Naive thymus-derived CD8-positive, alpha-beta T cell (primary cell): ENCODE measurements at places on chromosomes 4 and X.

- H3K27ac ChIP-seq = no peak overlapping the region
- no peak for DNase-seq
- no peak overlapping the region for H3K4me3 ChIP-seq
- no peaks in the 10 kb centered on the region for H3K4me1 ChIP-seq
These were observed 609.6 kb upstream of the SPANXN1 start for GRCh38 chrX:144637731-144638130.

DNA sequence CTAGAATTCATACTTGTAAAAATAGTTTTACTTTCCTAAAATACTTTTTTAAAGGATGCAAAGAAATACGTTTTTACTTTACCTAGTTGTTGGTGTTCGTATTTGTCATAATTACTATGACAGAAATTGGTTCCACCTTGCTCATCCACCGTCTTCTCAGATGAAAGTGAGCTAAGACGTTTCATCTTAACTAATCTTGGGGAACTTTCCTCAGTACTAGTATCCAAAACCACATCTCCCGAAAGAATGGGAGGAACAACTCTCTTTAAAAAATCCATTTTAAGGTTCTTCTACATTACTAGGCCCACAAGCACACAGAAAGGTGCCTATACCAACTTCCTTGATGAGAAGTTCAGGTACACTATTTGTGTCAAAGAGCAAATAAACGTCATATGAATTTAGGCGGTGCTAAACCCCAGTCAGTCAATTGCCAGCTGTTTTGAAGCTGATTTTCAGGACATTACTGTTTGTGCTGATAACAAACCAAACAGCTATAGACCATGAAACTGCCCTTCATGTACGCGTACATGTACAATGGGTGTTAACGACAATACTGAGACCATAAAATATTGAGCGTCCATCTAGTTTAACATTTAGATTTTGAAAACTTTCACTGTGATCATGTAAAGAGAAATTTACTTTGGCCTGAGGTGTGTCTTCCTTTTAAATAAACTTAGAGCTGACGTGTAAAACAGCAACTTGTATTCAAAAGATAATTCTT is 99.1 kb downstream of the FRYL start:
- no peak for DNase-seq
- H3K27ac ChIP-seq = no peak overlapping the region
- no peak overlapping the region for H3K4me3 ChIP-seq
- H3K4me1 ChIP-seq = peaks cover 42% of the 10 kb centered on the region

- H3K27ac ChIP-seq = no peak overlapping the region
- H3K36me3 ChIP-seq = no peaks in the 10 kb centered on the region
- H3K4me1 ChIP-seq = no peaks in the 10 kb centered on the region
These were observed 6.3 kb upstream of the SH3KBP1 start for GRCh38 chrX:19893727-19894126.

DNA sequence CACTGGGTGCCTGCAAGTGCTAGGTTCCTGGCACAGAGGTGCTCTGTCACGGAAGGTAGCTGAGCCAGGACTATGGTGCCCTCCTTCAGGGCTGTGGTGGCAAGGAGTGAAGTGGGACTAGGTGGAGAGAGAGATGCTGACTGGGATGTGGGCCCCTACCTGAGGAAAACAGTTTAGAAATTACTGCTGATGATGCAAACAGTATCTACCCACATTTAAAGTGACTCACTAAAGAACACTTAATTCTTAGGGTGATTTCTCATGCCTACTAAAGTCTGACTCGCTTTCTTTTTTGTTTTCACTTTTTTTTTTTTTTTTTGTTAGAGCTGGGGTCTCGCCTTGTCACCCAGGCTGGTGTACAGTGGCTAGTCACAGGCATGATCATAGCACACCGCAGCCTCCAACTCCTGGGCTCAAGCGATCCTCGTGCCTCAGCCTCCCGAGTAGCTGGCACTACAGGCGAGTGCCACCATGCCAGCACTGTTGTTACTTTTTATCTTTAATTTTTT is 3.1 kb downstream of the ZNF185 start:
- peaks cover 5% of the 10 kb centered on the region for H3K4me1 ChIP-seq
- DNase-seq = no peak
- no peak overlapping the region for H3K4me3 ChIP-seq
- peaks cover 10% of the 10 kb centered on the region for H3K27me3 ChIP-seq
- H3K27ac ChIP-seq = no peak overlapping the region

DNA sequence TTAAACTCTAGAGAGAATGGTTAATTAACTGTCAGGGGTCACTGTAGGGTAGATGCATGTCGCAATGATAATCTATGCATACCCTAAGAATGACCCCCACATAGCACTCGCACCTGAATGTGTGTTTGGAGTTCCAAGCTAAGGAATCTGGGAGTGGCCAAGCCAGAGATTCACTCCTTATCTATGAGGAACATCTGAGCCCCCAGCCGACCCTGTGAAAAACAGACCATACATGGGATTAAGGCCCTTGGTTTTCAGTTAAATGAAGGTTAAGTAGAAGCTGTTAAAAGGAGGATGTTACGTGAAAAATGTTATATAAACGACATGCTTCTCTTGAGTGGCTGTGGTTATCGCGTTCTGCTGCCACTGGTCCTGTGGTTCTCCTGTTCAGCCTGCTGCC is 147.2 kb downstream of the RELL1 start:
- no peaks in the 10 kb centered on the region for H3K36me3 ChIP-seq
- DNase-seq = no peak
- H3K27ac ChIP-seq = no peak overlapping the region
- H3K4me3 ChIP-seq = no peak overlapping the region
- peaks cover 2% of the 10 kb centered on the region for H3K27me3 ChIP-seq

GRCh38 chr4:14084598-14084997 is 457.1 kb upstream of the BOD1L1 start:
- no peaks in the 10 kb centered on the region for H3K27me3 ChIP-seq
- no peak for DNase-seq
- no peaks in the 10 kb centered on the region for H3K36me3 ChIP-seq
- H3K4me1 ChIP-seq = no peaks in the 10 kb centered on the region

GRCh38 chrX:71450433-71451106 is 82.3 kb upstream of the OGT start:
- no peak for DNase-seq
- H3K27ac ChIP-seq = no peak overlapping the region
- no peaks in the 10 kb centered on the region for H3K4me1 ChIP-seq
- no peak overlapping the region for H3K4me3 ChIP-seq
- H3K36me3 ChIP-seq = peaks cover 11% of the 10 kb centered on the region

- no peak for DNase-seq
- no peak overlapping the region for H3K4me3 ChIP-seq
- H3K27me3 ChIP-seq = no peaks in the 10 kb centered on the region
- no peaks in the 10 kb centered on the region for H3K36me3 ChIP-seq
- no peaks in the 10 kb centered on the region for H3K4me1 ChIP-seq
- H3K27ac ChIP-seq = no peak overlapping the region
These were observed 38.1 kb upstream of the NOCT start for GRCh38 chr4:138977524-138977923.

DNA sequence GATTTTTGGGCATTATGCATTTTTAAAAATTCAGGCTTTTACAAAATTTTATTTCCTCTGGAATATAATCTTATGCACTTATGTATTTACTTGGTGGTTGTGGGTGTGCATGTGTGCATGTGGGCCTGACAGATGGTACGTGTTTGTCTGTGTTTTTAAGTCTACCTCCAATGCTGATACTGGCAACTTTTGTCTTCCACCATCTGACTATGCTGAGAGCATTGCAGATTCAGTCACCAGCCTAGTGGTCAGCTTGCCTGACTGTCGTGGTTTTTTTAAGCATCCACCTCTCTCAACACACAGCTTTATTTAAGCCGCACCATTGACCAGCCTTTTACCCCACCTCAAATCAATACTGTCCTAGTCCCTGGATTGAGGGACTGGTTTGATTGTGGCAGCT is 37.1 kb downstream of the FSTL5 start:
- no peaks in the 10 kb centered on the region for H3K27me3 ChIP-seq
- DNase-seq = no peak
- no peaks in the 10 kb centered on the region for H3K36me3 ChIP-seq
- H3K27ac ChIP-seq = no peak overlapping the region
- no peaks in the 10 kb centered on the region for H3K4me1 ChIP-seq

- H3K27ac ChIP-seq = no peak overlapping the region
- no peaks in the 10 kb centered on the region for H3K27me3 ChIP-seq
- H3K4me1 ChIP-seq = peaks cover 2% of the 10 kb centered on the region
- H3K4me3 ChIP-seq = no peak overlapping the region
- no peaks in the 10 kb centered on the region for H3K36me3 ChIP-seq
These were observed 317.3 kb downstream of the FBXW7 start for GRCh38 chr4:152218576-152218975.

GRCh38 chrX:118116713-118117550 is at the start of gene KLHL13:
Gene KLHL13, minus strand, starts transcription at chrX:118116810. Its CDS starts 88,337 bp downstream, at chrX:118028473.
- H3K27ac ChIP-seq = peak within 1 kb of the TSS; percentile 82
- H3K4me3 ChIP-seq = peak within 1 kb of the TSS; percentile 75
- no peaks in the 10 kb centered on the region for H3K36me3 ChIP-seq
- peak; percentile 3 for DNase-seq
